ENCODE measurements at places on chromosomes 1 and 21.

- DNase-seq = no peak
Observed at GRCh38 chr1:10975567-10976326, 36.7 kb upstream of the TARDBP start.

DNA sequence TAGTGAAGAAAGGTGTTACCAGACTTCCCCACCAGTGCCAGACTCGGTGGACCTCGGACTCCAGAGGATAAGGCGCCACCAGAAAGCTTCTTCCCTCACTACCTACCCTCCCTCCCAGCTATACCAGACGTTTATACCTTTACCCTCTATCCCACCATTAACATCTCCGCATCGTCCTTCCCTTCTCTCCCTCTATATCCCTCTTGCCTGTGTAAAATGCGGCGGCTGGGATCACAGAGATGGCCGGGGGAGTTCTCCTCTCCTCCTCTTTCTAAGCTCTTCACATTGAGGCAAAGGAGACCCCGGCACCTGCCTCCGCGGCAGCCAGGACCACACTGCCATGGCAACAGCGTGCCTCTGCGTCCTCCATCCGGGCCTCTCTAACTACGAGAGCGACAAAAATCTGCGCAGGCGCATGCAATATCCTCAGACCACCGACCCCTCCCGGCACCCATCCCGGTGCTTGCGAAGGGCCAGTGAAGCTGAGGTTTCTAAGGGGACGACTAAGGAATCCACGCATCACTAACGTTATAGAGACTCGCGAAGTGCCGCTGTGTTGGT lies at the start of gene CCDC181:
TSS of gene CCDC181 (minus strand) at position 394 of the 561 bp plus-strand sequence. CDS start 2,547 bp downstream, outside the sequence.
- peak; percentile 76 for DNase-seq

GRCh38 chr21:33642896-33643657 lies 776 bp downstream of the ITSN1 start:
- peak; percentile 34 for DNase-seq

DNA sequence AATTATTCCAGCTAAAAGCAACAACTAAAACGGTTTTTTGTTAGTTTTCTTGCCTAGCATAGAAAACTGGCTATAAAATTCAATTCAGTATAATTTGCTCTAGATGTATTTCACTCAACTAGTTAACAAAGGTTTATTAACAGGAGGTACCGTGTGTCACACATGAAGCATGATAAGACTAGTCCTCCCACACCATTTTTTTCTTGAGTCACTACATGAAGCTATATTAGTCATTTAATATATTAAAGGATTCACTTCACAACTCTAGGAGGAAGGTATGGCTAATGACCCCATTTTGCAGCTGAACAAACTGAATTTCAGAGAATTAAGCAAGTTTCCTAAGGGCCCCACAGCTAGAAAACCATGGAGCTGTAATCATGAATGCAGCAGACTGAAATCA lies 307.8 kb upstream of the USP25 start:
- no peak for DNase-seq

GRCh38 chr1:85581802-85582686 lies 1.5 kb downstream of the CCN1 start:
- no peak for DNase-seq

DNA sequence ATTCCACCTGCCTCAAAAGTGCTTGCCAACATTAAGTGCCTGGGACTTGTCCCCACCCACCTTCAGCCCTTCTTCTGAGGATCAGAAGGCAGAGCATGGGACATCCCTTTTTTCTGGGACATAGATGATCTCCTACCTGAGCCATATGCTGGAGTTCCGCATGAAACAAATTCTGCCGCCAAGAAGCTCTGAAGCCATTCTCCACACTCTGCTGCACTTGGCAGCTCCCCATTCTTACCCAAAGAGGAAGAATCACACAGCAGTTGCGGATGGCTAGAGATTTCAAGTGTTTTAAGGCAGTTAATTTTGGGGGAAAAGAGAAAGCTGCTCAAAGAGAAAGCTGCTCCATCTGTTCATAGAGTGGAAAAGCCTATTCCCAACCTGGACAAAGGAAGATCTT lies 197.3 kb upstream of the COA6 start:
- DNase-seq = no peak

DNA sequence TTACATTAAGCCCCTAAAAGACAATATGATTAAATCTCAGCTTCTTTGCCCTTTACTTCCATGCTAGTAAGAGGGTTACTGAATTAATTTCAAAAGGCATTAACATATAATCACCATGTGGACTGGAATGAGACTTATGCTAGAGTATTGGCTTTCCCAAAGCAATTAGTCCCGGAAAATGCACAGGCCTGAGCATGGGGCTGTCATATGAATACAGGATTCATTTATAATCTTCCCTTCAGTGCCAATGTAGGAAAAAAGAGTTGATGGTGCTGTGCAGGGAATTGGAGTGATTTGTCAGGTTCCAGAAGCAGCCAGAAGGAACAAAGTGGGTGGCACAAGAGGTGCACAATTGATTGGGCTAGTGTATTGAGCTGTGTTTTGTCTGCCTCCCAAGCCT lies 199.0 kb upstream of the L1TD1 start:
- no peak for DNase-seq

- no peak for DNase-seq
Observed at GRCh38 chr1:165129568-165130164, 226.8 kb downstream of the LMX1A start.

DNA sequence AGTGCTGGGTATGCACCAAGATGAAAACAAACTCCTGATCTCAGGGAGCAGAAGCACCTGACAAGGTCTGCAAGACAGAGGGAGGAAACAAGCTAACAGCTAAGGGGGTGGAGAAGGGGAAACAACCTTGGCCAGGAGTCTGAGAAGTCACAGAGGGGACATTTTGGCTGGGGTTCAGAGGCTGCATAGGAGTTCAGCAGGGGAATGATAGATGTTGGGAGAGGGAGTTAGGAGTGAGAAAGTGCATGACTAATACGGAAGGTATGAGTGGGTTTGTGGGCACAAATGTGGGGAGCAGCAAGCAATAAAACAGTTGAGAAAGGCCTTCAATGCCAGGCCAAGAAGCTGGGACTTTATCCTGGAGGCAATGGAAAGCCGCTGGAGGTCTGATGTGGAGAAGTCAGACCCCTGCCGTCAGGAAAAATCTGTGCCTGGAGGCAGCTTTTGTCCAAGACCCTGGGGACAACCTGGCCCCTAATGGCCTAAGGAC lies 16.4 kb downstream of the EPHA2 start:
- no peak for DNase-seq

- no peak for DNase-seq
Observed at GRCh38 chr1:9066945-9067807, 2.3 kb downstream of the SLC2A5 start.

DNA sequence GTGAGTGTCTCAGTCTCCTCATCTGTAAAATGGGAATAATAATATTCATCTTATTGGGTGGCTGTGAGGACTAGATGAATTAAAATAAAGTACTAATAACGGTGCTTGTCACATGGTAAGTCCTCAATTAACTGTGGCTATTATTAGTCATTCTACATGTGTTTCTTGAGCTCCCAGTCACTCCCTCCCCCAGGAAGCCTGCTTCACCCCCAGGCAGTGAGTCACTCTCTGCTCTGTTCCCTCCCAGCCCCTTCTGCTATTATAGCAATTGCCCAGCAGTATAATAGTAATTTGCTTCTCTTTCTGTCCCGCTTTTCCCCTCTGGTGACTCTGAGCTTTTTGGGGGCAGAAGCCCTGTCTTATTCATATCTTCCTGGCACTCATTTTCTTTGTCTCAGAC lies 102.0 kb downstream of the BEND5 start:
- no peak for DNase-seq

- no peak for DNase-seq
Observed at GRCh38 chr1:51553911-51554310, 34.8 kb upstream of the EPS15 start.

- DNase-seq = no peak
Observed at GRCh38 chr1:162351246-162351842, 25.3 kb downstream of the SPATA46 start.

DNA sequence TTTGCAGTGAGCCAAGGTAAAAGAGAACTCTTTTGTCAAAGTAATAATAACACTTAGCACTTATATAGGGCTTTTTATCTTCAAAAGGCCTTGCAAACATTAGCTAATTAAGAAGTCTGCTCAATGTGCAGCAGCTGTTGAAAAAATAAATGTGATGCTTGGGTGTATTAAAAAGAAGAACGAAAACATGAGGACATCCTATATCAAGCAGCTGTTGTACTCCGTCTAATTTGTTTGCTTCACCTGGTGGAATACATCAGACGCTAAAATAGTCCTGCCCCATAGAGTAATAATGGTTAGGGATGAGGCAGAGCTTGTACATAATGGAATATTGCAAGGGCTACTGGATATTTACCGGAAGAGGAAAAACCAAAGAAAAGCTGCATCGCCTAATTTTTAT lies 299.5 kb downstream of the ST6GALNAC3 start:
- DNase-seq = no peak

- no peak for DNase-seq
Observed at GRCh38 chr1:224064150-224064549, 49.8 kb upstream of the FBXO28 start.
